Femur (tissue), 1 donor: ENCODE measurements at places on chromosomes 6 and 20.

GRCh38 chr20:40493071-40493470 is 196.0 kb downstream of the MAFB start:
- peak; percentile 42 for DNase-seq

GRCh38 chr6:107435798-107436197 is 23.6 kb downstream of the PDSS2 start:
- no peak for DNase-seq

- no peak for DNase-seq
Observed at GRCh38 chr6:13273931-13274706, 54.2 kb downstream of the TBC1D7 start.

GRCh38 chr6:85986681-85987080 is 344.0 kb upstream of the SYNCRIP start:
- no peak for DNase-seq

- DNase-seq, result no peak
Observed at GRCh38 chr6:8905757-8906156, 470.4 kb upstream of the SLC35B3 start.

GRCh38 chr6:56497240-56497639 is 145.4 kb downstream of the DST start:
- peak; percentile 34 for DNase-seq

- no peak for DNase-seq
Observed at GRCh38 chr20:21342656-21343345, 39.7 kb downstream of the XRN2 start.

- DNase-seq, result no peak
Observed at GRCh38 chr6:106417572-106418147, 57.1 kb downstream of the CRYBG1 start.

DNA sequence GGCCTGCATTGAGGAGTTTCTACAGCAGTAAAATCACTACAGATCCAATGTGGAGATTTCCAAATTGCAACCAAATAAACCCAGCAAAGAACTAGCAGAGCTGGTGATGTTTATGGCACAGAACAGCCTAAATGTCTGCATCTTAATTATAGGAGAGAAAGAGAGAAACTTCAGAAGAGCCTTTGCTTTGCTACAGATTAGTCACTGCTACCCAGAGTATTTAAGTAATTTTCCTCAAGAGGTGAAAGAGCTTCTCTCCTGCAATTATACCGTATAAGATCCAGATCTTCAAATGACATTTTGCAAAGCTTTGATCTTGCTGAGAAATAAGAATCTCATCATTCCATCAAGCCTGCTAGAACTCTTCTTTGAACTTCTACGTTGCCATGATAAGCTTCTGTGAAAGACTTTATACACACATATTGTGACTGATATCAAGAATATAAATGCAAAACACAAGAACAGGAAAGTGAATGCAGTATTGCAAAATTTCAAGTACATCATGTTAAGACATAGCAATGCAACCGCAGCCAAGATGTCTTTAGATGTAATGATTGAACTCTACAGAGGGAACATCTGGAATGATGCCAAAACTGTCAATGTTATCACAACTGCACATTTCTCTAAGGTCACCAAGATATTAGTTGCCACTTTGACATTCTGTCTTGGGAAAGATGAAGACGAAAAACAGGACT is 48.0 kb downstream of the MKKS start:
- no peak for DNase-seq

- DNase-seq, result no peak
Observed at GRCh38 chr6:155216312-155217046, 47.3 kb upstream of the CLDN20 start.

DNA sequence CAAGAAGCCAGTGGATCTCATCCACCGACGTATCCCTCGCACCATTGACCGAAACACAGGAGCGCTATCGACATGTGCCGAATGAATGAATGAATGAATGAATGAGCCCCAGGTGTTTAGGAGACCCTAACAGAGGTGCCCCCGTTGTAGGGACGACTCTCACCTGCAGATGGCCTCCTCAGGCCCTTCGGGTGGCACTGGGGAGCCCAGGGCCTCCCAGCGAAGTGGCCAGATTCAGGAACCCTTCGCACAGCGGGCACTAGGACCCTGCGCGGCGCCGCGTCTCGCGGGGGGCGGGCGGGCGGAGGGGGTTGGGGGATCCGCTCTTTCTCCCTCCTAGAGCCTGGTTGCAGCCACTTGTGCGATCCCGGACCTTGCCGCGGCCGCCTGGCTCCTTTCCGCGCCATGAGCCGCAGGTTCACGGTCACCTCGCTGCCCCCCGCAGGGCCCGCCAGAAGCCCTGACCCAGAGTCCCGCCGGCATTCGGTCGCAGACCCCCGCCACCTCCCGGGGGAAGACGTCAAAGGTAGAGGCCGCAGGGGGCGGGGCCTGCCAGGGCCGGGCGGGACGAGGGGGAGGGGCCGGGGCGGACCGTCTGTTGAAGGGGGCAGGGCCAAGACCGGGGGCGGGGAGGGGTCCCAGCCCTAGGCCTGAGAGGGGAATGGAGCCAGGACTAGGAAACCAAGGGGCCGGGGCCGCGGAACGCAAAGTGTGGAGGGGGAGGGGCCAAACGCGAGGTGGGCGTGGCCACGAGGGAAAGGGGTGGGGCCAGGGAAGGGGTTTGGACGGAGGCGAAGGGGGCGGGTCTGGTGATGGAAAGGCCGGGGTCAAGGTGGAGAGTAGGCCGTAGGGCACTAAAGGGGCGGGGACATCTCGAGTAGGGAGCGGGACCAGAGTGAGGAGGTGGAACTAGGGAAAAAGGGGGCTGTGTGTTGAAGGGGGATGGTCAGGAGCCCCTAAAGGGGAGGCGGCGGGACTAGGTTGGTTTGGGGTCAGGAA is 7.4 kb upstream of the SLC12A5 start:
- peak; percentile 49 for DNase-seq

- DNase-seq, result no peak
Observed at GRCh38 chr6:52746213-52746612, 17.1 kb downstream of the GSTA2 start.

DNA sequence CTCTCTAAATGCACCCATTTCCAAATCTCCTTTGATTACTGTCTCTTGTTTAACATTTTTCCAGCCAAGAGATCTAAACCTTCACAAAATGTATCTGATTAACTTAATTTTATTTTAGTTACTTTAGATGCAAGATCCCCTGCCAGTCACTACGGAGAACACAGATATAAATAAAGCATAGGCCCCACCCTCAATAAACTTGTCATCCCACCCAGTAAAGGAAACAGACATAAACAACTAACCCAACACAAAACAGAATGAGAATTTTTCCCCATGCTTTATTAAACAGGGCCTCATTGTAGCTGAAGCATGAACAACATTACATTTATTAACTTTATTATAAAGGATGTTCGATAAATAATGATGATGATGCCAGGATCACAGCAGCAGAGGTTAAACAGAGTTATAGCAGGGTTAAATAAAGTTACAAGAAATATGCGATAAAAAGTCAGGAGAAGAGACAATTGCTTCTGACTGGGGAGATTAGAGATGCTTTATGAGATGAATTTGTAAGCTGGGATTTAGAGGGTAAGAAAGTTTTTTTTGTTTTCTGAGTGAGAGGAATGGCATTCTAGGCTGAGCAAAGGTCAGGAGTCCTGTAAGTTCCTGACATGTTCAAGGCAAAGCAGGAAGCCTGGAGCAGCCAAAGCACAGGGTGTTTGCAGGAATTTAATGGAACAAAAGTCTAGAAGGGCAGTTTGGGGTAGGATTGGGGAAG is 41.1 kb downstream of the TFAP2A start:
- DNase-seq, result no peak

DNA sequence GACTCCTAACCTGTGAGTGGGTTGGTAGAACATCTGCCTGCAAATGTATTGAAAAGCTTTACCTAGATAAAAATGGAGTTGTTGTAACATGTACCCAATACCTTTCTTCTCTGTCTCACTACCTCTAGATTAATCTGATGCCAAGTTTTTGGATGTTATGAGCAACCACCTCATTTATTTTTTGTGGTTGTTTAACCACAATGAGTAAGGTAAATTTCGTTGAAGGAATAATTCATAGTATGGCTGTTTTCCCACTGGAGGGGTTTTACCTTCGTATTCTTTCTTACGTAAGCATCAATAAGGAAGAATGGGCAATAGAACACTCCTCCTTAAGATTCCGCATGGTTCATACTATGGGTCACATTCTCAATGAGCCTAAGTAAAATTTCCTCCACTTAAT is 165.4 kb downstream of the CDH26 start:
- DNase-seq, result no peak

DNA sequence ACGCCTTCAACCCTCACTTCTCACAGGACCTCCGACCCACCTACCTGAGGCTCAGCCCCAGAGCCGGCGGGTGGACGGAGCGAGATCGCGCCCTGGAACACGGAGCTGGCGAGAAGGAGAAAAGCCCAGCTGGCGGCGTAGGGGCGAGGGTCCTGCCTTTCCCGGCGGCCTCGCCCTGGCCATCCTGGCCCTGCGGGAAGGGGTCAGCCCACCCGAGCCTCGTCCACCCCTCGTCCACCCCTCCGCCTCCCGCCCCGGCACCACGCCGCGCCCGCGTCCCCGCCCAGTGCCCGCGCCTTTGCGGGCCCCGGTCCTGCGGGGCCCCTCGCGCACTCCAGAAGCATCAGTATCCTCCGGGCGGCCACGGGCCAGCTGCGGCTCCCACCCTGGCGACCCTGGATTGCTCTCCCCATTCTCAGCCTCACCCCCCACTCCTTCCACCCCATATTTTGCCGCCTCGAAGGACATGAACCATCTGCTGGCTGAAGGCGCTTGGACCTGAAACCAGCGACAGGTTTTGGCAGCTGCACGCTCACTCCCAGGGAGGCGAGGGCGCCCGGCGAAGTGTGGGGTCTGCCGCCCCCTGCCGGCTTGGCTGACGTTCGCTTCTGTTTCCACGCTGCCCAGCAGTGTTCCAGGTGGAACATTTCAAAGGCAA is 65.1 kb downstream of the PLG start:
- peak; percentile 77 for DNase-seq

DNA sequence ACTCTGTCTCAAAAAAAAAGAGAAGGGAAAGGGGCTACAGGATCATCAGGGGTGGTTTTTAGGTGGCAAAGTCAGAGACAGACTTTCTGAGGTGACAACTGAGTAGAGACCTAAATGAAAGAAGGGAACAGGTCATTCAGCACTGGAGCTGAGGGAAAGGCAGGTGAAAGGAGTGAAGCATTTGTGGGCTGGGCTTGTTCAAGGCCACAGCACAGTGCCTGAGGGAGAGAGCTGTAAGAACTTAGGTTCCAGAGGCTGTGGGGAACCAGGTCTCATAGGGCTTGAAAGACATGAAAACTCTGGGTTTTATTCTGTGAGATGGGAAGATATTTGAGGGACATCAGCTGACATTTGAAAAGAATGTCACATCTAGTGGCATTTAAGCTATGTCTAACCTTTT is 20.8 kb downstream of the KATNA1 start:
- no peak for DNase-seq

DNA sequence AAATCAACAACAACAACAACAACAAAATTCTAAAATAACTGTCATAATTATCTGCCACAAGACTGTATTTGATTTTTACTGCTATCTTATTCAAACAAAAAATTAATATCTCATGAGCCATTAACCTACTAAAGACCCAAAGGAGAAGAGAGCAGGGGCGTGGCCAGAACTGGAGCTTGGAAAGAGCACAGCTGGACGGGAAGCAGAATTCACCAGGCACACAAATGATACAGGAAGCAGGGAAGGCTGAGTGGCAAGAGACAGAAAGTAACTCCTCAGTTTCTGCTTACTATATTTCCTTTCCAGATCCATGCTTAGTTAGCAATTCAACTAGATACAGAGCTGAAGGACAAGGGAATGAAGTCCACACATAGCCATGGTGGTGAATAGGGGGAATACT is 54.4 kb downstream of the FKBP5 start:
- no peak for DNase-seq

DNA sequence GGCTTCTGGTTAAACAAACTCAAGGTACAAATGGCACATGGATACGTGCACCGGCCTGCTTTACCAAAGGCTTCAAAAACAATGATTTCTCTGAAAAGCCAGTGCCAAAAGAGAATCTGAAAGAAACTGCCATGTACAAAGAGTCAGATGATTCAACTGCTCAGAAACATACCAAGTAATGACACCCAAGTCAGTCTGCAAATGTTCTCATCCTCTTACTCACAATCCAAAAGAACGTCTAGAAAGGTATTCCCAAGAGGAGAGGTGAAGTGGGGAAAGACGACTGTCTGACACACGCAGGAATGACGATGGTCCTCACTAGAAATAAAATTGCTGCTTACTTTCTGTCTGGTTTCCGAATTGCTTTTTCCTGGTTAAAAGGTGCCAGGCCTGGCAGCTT is 52.9 kb downstream of the NFATC2 start:
- DNase-seq, result no peak

DNA sequence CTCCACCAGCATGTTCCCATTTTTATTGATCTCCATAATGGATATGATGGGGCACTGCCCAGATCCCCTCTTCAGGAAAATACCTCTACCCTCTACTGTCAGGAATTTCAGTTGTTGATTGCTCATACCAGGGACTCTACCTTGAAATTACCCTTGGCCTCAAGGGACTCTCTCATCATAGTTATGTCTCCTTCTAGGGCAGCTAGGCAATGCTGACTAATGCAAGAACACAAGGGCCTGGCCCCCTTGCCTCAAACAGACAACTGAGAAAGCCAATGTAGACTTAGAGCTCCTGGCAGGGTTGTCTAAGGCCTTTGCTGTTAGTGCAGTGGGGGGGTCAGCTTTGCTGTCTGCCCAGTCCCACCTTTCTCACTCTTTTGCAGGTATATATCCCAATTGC is 493.1 kb downstream of the BTBD3 start:
- no peak for DNase-seq

DNA sequence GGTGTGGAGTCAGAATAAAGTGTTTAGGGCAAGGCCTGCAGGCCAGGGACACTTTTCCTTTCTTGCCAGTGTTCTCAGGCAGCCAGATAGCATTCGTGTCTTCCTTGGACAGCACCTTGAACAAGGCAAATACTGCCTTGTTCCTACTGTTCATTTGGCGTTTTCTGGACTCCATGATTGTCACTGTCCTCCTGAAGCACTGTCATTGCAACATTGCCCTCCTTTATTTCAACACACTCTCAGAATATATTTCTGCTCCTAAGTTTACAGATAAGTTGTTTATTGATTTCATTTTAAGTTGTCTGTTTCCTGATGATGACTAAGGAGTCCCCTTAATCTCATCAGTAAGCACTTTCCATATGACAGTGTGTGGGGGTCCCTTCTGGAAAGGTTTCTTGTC is 15.1 kb upstream of the DEF6 start:
- DNase-seq, result no peak

GRCh38 chr6:44038543-44039065 is 88.6 kb downstream of the MRPL14 start:
- peak; percentile 8 for DNase-seq

DNA sequence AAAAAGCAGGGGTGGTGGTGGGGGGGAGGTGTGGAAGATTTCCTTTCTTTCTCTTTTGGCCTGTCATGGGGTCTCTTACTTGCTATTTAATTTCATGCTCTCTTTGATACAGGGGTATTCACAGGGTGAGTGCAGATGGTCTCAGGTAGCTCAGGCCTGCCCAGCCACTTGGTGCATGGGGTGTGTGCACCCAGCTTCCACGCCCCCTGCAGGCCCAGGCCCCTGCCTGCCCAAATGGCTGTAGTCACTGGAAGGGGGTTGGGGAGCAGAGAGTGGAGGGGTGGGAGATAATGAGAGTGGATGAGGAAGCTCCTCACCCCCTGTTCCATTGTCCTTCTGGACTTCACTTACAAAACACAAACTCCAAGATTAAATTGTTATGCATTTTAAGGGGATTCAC is 133.6 kb upstream of the SGK1 start:
- DNase-seq, result no peak

- no peak for DNase-seq
Observed at GRCh38 chr6:47187893-47188587, 121.7 kb downstream of the TNFRSF21 start.

GRCh38 chr6:112416866-112417265 is 69.7 kb downstream of the RFPL4B start:
- peak; percentile 35 for DNase-seq
